ENCODE measurements at places on chromosomes 11 and 22. TPM values are rescaled to one million over a fixed set of nuclear protein-coding genes. Genes with fewer than 3 reads are reported as not detected.
A peak's percentile ranks its signal among the peaks of the same experiment; 100 is the strongest.

GRCh38 chr11:130588471-130588870 is 140.0 kb downstream of the ADAMTS15 start:
- no peak for DNase-seq

- DNase-seq: peak; percentile 87
Observed at GRCh38 chr11:117843666-117844484, 19.3 kb upstream of the FXYD2 start.

DNA sequence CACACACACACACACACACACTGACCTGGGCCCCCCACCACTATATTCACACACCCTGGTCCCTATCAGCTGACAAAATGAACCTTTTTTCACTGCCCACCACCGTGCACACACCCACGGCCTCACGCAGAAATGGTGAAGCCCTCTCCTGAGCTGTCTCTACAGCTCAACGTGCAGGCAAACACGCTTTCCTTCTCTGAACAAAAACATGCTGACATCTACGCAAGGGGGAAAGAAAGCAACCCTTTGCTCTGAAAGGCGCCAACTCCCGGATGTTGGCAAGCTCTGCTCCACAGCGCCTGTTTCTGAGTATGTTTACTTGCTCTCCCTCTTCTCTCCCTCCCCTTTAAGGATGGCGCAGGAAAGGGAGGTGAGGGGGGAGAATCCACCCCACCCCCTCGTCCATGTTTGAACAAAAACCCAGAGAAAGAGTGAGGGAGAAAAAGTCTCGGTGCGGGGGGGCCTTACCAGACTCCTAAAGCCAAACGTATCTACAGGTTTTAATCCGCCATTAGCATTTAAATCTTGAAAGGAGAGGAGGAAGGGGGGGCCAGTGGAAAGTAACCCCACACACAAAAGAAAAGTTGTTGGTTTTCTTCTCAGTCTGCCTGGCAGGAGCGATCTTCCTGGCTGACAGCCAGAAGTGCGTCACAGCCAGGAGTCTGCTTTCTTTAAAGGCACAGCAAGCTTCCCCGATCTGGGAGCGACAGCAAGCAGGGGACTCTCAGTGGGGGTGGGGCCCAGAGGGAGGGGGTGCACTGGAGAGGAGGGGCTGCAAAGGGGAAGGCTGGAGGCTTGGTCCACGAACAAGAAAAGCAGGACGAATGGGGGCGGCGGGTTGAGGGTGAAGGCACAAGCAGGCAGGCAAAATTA is 39.6 kb downstream of the NUMA1 start:
- DNase-seq: peak; percentile 97

- no peak for DNase-seq
Observed at GRCh38 chr22:20794650-20795413, 20.9 kb downstream of the SERPIND1 start.

VWCE gene
- 0.55 TPM for total RNA-seq

TOB2 gene
- total RNA-seq: 53.9 TPM

DNA sequence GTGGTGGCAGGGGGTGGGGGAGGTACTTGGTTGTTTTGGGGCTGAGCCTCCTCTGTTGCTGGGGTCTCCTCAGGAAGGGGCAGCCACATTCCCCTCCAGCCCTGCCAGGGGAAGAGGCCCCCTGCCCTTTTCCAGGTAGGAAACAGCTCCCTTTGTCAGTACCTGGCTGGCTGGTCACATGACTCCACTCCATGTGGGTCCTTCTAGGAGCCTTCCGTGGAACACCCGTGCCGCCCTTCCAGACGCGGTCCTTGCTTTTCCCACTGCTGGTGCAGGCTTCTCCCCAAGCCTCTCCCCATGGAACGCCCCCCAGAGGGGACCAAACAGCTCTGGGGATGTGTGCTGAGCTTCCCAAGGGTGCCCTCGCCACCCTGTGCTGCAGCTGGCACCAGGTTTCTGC is 19.9 kb downstream of the IFT27 start:
- no peak for DNase-seq

- DNase-seq: no peak
Observed at GRCh38 chr11:120529911-120530310, 18.4 kb downstream of the GRIK4 start.

OR10A2 gene
- not detected for total RNA-seq

GSTP1 gene
- total RNA-seq: 441 TPM

GRCh38 chr11:86043765-86044503 is 24.9 kb downstream of the PICALM start:
- DNase-seq: no peak

CABP4 gene
- 0.95 TPM for total RNA-seq

GRAMD1B gene
- 4.4 TPM for total RNA-seq

OR5B3 gene
- not detected for total RNA-seq

GRCh38 chr11:35165423-35166368 is 26.7 kb downstream of the CD44 start:
- DNase-seq: no peak

DNA sequence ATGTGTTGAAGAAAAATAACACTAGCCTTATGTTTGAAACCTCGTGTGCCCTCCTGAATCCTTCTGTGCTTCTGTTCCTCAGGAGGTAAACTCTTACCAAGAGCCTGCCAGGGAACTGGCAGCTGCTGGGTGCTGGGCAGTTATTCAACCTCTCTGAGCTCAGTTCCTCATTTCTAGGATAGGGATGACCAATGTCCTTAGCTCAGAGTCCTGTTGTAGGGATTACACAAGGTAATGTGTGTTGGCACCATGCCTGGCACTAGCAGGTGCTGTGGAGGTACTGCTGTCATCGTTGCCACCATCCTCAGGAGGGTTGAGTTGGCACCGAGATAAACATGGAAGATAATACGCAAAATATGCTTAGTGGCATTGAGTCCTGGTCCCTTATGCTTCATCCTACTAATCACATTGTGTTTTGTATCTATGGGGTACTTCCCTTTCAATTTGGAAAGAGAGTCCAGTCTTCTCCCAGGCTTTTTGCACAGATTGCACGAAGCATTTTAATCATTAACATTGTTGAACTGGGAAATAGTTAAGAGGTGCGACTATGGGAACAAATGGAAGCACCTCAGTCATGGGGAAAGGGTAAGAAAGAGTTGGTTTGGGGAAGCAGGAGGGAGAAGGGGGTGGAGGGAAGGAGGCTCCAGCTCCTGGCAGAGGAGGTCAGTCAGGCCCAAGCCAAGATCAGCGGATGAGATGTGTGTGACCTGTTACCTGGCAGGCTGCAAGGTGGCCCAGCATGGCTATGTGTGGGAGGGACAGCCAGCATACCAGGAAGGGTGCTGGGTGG is 56.7 kb downstream of the CABIN1 start:
- peak; percentile 37 for DNase-seq

TRIM51 gene
- not detected for total RNA-seq

DNA sequence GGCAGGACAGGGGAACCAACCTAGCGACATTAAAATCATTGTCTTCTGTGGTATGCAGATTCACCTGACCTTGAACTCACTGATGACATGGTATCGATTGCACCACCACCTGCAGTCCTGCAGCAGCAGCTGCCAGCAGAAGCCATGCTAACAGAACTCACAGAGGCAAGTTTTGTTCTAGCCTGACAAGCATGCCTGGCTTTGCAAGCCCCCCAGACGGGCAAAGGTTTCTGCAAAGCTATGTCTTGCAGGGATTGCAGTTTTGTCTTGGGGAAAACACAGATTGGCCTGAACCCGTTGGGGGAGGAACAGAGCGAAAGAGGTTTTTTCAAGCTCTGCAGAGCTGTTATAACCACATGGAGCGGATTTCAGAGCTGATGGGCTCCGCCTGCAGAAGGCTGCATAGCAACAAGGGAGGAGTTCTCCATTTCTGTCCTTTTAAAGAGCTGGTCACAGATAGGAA is 221.0 kb downstream of the HIPK3 start:
- no peak for DNase-seq

MYEOV gene
- 6.2 TPM for total RNA-seq

GRCh38 chr22:42648368-42649245 is 585 bp downstream of the CYB5R3 start:
- peak; percentile 89 for DNase-seq

DNA sequence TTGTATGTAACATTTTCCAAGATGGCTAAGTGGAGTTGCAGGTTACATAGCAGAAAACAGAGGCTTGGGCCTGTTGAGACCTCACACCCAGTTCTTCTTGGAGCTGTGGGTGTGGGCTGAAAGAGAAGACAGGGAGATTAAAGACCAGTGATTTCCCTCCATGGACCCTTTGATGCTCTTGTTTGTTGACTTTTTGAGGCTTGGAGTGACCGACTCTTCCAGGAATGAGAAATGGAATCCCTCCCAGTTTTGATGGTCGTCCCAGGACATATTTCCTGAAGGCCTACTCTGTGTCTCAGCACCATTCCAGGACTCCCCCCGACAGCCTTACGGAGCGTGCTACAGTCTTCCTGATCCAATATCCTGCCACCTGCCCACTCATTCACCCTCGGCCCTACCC is 96.9 kb downstream of the PTPRJ start:
- no peak for DNase-seq

- no peak for DNase-seq
Observed at GRCh38 chr11:102653744-102654291, 28.7 kb upstream of the MMP20 start.

DNA sequence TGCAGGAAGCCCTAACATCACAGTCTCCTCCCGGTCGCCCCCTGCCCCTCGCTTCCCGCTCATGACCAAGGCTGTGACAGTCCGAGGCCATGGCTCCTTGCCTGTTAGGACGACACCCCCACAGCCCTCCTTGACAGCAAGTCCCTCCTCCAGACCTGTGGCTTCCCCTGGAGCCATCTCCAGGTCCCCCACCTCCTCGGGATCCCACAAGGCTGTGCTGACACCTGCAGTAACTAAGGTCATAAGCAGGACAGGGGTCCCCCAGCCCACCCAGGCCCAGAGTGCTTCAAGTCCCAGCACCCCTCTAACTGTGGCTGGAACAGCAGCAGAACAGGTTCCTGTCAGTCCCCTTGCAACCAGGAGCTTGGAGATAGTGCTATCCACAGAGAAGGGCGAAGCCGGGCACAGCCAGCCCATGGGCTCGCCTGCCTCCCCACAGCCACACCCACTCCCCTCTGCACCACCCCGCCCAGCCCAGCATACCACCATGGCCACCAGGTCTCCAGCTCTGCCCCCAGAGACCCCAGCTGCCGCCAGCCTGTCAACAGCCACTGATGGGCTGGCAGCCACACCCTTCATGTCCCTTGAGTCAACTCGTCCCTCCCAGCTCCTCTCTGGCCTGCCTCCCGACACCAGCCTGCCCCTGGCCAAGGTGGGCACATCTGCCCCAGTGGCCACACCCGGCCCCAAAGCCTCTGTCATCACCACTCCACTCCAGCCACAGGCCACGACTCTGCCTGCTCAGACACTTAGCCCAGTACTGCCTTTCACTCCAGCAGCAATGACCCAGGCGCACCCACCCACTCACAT is 63.2 kb downstream of the OTOG start:
- no peak for DNase-seq

- DNase-seq: no peak
Observed at GRCh38 chr11:113341388-113342165, 27.2 kb downstream of the TTC12 start.

DNA sequence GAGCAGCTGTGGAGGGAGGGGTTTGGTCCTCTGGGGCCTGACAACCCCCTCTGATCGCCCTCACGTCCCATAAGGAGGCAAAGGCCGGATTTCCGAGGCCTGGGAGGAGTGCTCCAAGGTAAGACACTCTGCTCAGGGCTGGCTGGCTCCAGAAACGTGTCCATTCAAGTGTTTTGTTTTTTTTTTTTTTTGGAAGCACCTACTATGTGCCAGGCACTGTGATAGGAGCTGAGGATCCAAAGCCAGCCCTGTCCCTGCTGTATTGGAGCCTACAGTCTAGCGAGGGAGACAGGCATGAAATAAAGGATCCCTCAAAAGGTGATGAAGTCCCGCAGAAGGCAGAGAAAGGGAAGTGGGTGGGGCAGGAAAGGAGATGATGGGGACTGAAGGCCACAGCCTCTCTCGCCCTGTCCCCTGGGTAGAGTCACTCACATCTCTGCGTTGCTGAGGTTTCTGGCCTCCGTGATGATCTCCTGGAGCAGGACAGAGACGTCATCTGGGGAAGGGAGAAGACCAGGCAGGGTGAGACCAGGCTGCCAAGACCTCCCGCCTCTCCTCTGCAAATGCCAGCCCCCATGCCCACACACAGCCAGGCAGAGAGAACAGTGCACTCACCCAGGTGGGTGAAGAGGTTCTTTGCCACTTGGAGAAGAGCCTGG is 89.2 kb downstream of the PDE2A start:
- DNase-seq: no peak

DNA sequence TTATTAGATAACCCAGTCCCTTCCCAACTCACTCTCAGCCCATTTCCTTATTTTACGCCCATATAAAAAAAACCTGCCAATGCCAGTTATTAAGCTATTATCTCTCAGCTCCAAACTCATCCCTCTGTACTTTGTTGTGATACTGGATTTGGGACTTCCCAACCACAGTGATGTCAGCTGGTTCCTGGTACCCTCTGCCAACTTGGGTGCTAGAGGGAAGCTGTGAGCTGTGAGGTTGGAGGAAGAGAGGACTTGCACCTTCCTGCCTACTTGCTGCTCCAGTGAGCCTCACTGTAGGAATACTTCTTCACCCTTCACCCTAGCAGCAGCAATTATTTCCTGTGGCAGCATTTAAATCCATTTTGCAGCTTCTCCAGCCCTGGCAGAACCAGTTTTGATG is 19.2 kb upstream of the CSF2RB start:
- DNase-seq: no peak

OR52N1 gene
- total RNA-seq: not detected

DNA sequence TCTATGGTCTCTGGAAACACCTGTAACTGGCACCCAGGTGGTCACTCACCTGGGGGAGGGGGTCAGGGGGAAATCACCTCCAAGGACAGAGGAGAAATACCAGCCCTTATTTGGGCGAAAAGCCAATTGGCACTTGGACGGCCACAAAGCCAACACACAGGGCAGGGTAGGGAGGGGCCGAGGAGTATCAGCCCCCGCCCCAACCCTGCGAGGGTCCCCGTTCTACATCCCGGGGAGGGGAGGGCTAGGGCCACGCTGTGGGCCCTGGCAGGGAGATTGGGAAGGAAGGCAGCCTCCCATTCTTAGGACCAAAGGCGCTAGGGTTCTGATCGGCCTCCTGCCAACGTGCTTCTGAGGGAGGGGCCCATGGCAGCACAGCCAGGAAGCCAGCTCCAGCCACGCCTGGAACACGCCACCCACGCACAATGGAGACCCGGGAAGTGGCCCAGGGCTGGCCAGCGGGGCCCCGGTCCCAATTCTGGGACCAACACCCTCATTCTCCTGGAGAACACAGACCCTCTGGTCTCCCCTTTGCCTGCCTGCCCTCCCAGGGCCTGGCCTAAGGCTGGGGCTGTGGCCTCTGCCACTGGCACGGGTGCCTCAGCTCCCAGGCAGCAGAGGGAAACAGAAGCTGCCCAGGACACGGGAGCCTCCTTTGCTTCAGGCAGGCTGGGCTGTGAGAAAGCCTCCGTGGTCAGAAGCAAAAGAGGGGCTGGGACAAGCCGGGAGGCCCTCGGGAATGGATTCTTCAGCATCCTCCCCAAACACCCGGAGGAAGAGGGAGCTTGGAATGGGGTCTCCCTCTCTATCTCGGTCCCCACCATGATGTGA is 7.4 kb downstream of the CBX6 start:
- peak; percentile 39 for DNase-seq

- DNase-seq: no peak
Observed at GRCh38 chr11:45475173-45475572, 189.0 kb upstream of the SYT13 start.

GRCh38 chr22:24027389-24027975 is 16.4 kb downstream of the CABIN1 start:
- no peak for DNase-seq

RNF214 gene
- 22.0 TPM for total RNA-seq

GRCh38 chr11:96033095-96033494 is 109.2 kb upstream of the MTMR2 start:
- no peak for DNase-seq

Data from mucosa of descending colon (tissue), 3 donors.